SJSA1 (cell line): ENCODE measurements at places on chromosomes 6 and 20. TPM values are rescaled to one million over a fixed set of nuclear protein-coding genes. Genes with fewer than 3 reads are reported as not detected.

DNA sequence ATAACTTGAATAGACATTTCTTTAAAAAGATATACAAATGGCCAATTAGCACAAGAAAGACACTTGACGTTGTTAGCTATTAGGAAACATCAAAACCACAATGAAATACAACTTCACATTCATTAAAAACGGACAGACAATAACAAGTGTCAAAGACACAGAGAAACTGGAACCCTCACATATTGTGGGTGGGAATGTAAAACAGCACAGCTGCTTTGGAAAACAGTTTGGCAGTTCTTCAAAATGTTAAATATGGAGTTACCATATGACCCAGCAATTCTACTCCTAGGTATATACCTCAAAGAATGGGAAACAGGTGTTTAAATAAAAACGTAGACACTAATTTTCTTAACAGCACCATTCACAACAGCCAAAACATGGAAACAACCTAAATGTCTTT lies 100.5 kb upstream of the SLC22A23 start:
- DNase-seq = no peak

GRCh38 chr6:31655349-31656237 lies at the start of gene APOM:
Gene APOM, plus strand, starts transcription at chr6:31655894. Its CDS starts 73 bp downstream, at chr6:31655967.
- no peak for DNase-seq

DNA sequence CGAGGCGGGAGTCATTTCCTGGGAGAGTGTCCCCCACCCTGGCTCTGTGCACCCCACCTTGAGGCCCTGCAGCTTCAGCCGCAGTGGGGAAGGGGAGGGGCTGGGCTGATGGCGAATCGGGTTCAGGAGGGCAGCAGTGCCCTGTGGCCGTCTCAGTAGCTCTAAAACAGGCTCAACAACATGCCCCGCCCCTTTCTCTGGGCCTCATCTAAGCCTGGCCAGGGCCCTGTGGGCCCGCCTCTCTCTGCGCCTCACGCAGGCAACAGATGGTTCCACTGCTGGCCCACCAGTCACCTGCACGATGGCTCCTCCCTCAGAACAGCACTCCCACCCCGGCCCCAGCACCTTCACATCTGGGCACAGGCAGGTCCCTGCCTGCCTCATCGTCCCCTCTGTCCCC lies 30.2 kb downstream of the CHRNA4 start:
- no peak for DNase-seq

GRCh38 chr20:43946659-43947315 lies 32.1 kb downstream of the TOX2 start:
- no peak for DNase-seq

DNA sequence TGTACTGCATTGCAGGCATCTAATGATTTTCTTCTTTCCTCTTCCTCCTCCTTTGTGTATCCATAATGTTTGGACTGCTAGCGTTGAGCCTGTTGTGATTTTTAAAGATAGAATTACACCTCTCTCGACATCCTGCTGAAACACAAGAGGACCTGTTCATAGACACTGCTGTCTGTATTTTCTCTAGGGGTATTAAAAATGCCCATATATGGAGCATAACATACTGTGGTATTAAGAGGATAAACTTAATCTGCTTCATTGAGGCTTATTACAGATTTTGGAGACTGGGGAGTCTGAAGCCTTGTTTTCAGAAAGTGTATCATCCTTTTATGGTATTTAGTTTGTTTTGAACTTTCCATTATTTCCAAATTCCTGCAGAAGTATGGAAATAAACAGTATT lies 414.3 kb downstream of the CDKAL1 start:
- DNase-seq = no peak

GRCh38 chr6:141561154-141561553 lies 571.6 kb upstream of the GJE1 start:
- no peak for DNase-seq

GRCh38 chr6:160795721-160796120 lies 93.7 kb downstream of the PLG start:
- no peak for DNase-seq

GRCh38 chr20:3646651-3647050 lies 16.5 kb downstream of the GFRA4 start:
- no peak for DNase-seq

- DNase-seq = no peak
These were observed 117.0 kb upstream of the OGFRL1 start for GRCh38 chr6:71171497-71172070.

DNA sequence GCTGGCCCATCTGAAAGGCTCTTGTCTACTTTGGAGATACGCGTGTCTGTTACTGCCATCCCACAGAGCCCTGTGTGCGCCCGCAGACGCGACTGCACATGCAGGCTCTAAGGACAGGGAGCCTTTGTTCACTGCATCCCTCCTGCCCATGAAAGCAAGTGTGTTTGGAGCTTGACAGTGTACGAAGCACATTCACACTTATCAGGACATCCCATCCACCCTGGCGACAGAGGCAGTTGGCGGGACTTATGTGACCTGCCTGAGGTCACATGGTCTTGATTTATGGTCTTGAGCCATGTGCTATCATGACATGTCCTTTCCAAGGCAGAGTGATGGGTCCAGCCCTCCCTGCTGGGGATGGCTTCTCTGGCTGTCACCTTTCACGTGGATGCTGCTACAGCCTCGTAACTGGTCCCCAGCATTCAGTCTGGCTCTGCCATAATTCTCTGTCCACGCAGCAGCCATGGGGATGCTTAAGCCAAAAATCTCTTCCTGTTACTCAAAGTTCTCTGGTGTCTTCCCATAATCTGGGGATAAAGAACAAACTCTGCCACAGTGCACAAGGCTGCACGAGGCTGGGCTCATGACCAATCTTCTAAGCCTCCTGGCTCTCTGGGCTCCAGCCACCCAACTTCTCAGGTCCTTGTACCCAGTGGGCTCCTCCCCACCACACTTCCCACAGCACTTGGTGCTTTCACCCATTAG lies 36.3 kb upstream of the FAM83D start:
- no peak for DNase-seq

GRCh38 chr20:62321521-62321948 lies 18.7 kb downstream of the ADRM1 start:
- no peak for DNase-seq

GRCh38 chr20:51569815-51570738 lies 27.6 kb upstream of the NFATC2 start:
- no peak for DNase-seq

DNA sequence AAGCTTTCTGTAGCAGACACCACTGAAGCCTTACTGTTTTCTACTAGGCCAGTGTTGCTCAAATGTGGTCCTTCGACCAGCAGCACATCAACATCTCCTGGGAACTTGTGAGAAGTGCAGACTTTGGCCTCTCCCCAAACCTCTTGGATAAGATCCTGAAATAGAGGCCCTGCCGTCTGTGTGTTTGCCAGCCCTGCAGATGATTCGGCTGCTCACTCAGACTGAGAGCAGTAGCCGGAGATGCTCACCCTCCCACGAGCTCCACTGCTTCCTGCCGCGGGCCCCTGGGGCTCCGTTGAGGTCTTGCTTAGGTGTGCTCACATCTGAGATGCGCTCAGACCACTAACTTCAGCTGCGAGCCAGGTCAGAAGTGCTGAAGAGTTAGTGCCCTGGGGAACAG lies 129.5 kb upstream of the SSTR4 start:
- no peak for DNase-seq

DNA sequence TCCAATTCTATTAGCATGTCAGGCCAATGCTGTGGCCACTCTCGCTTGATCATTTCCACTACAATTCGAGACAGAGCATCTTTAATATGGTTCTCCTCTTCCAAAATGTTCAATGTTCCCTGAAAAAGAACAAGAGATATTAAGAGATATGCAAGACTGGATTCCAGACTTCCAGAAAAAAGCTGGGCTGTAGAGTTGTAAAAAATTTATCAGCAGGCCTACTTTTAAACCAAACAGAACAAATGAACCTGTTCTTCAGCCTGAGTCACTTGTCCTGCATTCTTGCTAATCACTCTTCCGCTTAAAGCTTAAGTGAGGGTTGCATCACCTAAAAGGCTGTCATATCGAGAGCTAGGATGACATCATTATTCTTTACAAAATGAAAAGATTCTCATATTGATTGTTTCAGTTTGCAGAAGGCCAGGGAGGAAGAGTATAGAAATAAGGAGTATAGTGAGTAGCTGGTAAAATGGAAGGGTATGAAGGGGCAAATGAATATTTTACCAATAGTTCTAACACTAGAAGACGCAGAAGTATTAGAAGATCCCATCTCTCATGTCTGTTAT lies 4.9 kb downstream of the XPO5 start:
- DNase-seq = no peak

- no peak for DNase-seq
These were observed 77.9 kb downstream of the TMEM242 start for GRCh38 chr6:157245436-157245835.

- no peak for DNase-seq
These were observed 32.1 kb downstream of the PRSS16 start for GRCh38 chr6:27279513-27280063.

DNA sequence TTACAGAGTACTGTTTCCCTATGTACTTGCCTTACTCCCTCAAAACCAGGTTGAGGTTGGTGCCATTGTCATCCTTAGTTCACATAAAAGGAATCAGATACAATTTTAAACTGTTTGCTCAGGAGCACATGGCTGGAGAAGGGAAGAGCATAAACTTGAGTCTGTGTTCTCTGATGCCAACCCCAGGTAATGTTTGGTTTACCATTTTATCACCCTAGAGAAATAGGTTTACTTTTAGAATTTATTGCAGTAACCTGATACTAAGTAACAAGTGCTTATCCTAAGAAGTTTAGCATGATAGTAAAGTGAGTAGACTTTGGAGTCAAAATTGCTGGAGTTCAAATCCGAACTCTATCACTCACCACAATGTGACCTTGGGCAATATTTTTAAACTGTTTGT lies 86.3 kb downstream of the RFPL4B start:
- DNase-seq = no peak

DNA sequence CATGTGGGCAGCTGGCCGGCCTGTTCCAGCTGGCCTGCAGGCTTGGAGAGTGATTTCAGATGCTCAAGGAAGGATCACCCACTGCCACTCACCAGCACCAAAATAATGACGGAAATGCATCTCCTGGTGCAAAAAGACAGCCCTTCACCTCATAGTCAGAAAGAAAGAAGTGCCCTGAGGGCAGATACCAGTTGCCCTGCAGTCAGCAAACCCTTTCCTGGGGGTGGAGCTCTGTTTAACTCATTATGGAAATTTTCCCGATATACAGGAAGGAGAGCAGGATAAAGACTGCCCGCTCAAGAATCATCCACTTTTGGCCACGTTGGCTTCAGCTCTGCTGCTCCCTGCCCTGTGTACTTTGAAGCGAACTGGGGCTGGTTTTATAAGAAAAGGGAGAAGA lies 127.9 kb downstream of the GRM4 start:
- no peak for DNase-seq

- DNase-seq = no peak
These were observed 6.0 kb downstream of the SDC4 start for GRCh38 chr20:45341939-45342854.

- DNase-seq = no peak
These were observed 9.2 kb upstream of the SIRPD start for GRCh38 chr20:1566701-1567100.

- no peak for DNase-seq
These were observed 233.4 kb upstream of the RIN2 start for GRCh38 chr20:19524691-19525090.

GRCh38 chr6:24607310-24608105 lies 38.5 kb downstream of the KIAA0319 start:
- no peak for DNase-seq

- DNase-seq = no peak
These were observed 4.5 kb downstream of the DLL1 start for GRCh38 chr6:170286246-170286933.

- DNase-seq = no peak
These were observed 29.0 kb upstream of the MPC1 start for GRCh38 chr6:166411721-166412151.

DNA sequence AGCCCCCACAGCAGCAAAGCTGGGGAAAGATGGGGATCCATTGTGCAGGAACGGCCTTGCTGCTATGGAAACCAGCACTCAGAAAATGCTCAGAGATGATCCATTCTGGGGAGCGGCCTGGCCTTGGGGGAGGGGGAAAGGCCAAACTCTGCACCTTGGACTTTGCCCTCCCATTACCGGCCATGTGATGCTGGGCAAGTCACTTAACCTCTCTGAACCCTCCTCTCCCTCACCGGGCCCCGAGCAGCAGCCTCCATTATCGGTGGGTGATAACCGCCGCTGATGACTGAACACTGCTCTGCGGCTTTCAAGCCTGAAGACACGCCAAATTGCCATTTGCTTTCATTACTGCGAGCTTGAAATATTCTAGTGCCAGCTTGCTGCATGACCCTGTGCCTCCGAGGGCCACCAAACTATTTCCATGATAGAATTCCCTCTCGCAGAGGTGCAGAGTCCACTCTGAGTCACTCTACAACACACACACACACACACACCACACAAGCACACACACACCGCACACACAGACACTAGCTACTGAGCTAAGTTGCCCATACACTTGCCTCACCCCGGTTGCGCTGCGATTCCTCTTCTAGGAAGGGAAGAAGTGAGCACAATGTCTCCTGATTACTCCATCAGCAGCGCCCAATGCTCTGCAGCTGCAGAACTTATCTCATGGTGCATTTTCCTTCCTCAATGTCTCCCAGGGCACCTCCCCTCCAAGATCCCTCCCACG lies 20.6 kb upstream of the SIRPA start:
- no peak for DNase-seq

DNA sequence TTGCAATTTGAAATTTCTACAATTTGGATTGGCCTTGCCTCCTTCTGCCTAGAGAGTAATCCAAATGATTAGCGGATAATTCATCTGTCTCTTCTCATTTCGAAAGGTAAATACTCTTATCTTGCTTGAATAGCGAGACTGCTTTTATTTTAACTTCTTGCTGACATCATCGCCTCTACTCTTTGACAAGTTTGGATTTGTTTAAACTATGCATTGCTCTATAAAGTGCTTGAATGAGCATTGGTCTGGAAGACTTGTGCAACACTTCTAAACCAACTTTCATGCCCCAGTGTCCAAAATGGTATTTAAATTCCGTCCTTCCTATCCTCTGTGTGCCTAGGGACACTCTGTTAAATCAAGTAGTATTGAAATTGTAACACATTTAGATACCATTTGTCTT lies 384.1 kb upstream of the SLC35B3 start:
- DNase-seq = no peak

DNA sequence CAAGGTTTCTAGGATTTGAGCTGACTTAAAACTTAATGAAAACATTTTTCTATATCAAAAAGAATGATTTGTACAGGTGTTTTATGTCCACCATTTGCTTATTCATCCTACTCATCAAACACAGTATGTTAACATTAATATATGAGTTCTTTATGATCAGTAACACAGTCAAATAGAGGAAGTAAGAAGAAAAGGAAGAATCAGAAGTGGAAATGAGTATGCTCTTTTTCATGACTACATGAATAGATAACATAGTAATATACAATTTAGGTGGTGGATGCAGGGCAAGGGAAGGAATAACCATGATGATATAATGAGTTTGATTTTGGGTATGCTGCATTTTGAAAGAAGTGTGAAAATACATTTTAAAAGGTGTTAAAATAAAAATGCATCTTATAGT lies 16.5 kb downstream of the KPNA5 start:
- DNase-seq = no peak

GRCh38 chr20:63942250-63942951 lies 13.8 kb downstream of the UCKL1 start:
- no peak for DNase-seq

GRCh38 chr20:63913768-63914167 lies 18.8 kb downstream of the DNAJC5 start:
- DNase-seq = no peak

The PRDM13 gene
- not detected in 2 replicates for total RNA-seq

The COX4I2 gene
- total RNA-seq = not detected in 2 replicates

The ADAT2 gene
- total RNA-seq = 3.1 and 5.5 TPM in 2 replicates

The DSN1 gene
- total RNA-seq = 34.1 and 34.7 TPM in 2 replicates

The OR14J1 gene
- total RNA-seq = not detected in 2 replicates

The ASF1A gene
- total RNA-seq = 38.4 and 51.9 TPM in 2 replicates

The CALHM4 gene
- not detected in 2 replicates for total RNA-seq

The ELOVL2 gene
- total RNA-seq = 6.8 and 10.9 TPM in 2 replicates
